Endothelial cell of coronary artery (primary cell): ENCODE measurements at places on chromosomes 11 and 22. TPM values are rescaled to one million over a fixed set of nuclear protein-coding genes. Genes with fewer than 3 reads are reported as not detected.

The ARHGAP20 gene
- total RNA-seq: 1.1 TPM in 2 replicates

The AP2A2 gene
- 37.9 and 49.3 TPM in 2 replicates for total RNA-seq

The PDGFB gene
- 45.0 and 95.6 TPM in 2 replicates for total RNA-seq

The CASP1 gene
- total RNA-seq: 10.0 and 43.6 TPM in 2 replicates

The DUSP18 gene
- 8.4 and 11.6 TPM in 2 replicates for total RNA-seq

The MMP27 gene
- not detected in 2 replicates for total RNA-seq

The CD3E gene
- not detected in 2 replicates for total RNA-seq

The CYB5R2 gene
- total RNA-seq: 0.90 and 1.0 TPM in 2 replicates
